ENCODE measurements at places on chromosomes 6 and 20.

GRCh38 chr20:20076297-20077065, 24.1 kb downstream of the CFAP61 start:
- DNase-seq, result no peak

GRCh38 chr6:151747896-151748295, 59.6 kb upstream of the ESR1 start:
- DNase-seq, result no peak

- DNase-seq, result no peak
Measured at GRCh38 chr20:59221049-59221706, 57.6 kb downstream of the ZNF831 start.

GRCh38 chr6:163335671-163336545, 78.6 kb upstream of the QKI start:
- DNase-seq, result no peak

- no peak for DNase-seq
Measured at GRCh38 chr6:50520326-50521266, 192.7 kb upstream of the TFAP2D start.

GRCh38 chr6:13654496-13654895, 39.4 kb downstream of the NOL7 start:
- no peak for DNase-seq

DNA sequence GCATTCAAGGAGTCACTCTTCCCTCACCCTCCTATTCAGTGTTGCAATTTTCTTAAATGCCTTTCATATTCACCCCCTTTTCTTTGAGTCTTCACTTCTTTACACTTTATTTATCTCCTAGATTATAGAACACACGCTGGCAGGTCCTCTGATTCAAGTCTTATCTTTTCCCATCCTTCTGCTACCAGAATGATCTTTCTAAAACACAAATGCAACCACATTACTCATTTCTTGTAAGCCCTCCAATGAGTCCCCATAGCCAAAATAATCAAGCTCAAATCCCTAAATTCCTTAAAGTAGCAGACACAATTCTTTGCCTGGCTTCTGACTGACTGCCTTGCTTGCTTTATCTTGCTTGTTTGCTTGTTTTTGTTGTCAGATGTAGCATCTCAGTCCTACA, 920.0 kb downstream of the TFAP2A start:
- no peak for DNase-seq

GRCh38 chr6:139580592-139581484, 206.4 kb upstream of the CITED2 start:
- DNase-seq, result no peak

- no peak for DNase-seq
Measured at GRCh38 chr6:139378882-139379341, 4.5 kb upstream of the CITED2 start.

DNA sequence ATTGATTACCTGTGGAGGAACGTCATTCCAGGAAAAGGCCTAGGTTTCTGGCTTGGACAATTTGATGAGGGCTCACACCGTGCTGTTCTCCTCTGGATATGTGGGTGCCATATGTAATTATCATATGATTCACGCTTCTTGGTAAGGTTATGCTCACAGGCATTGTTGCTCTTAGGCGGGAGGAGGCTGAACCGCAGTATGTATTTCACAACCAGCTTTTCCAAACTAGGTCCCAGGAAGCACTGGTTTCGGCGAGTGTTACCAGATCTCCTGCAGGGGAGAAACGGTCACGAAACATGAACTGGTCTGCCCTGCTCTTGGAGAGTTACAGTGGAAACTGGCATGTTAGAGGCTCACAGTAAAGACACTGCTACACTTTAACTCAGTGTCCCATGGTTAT, 793 bp upstream of the FAM50B start:
- no peak for DNase-seq

GRCh38 chr6:15365273-15365687, 119.4 kb downstream of the JARID2 start:
- DNase-seq, result peak; percentile 79

DNA sequence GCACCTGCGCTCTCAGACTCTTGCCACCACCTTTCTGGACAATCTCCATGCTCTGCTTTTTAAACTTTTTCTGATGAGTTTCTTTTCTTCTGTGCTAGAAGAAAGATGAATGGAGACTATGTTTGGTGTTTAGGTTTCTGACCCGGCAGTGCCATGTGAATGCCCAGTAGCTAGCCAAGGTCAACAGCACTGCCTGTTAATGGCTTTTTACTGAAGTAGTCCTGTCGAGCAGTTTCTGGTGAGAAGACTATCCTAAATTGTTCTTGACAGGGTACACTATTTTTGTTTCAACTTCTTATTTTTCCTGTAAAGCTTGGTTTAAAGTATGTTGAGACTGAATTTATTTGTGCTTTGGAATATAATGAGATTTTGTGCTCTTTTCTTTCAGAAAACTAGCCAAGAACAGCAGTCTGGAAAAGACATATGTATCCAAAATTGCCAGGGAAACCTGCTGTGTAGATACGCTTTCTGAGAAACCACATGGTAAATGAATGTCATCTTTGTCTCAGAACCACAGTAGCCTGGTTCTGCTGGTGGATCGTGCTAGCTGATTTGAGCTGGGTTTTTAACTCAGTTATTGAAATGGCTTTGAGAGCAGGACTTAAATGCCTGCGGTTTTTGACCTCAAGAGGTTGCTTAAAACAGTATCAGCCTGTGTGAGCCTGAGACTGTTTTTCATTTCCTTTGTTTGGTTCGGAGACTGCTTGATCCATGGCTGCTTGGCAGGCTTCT, 48.1 kb downstream of the KCNS1 start:
- DNase-seq, result no peak

DNA sequence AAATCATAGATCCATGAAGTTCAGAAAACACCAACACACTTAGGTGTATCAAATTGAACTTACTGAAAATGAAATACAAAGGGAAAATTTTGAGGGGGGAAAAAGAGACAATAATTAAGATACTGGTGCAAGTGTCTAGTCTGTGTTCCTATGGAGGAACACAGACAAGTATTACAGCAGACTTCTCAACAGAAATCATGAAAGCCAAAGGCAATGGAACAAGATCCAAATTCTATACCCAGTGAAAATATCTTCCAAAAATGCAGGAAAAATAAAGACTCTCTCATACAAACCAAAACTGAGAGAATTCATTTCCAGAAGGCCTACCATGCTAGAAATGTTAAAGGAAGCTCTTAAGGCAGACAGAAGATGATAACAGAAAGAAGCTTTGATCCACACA, 63.1 kb downstream of the NRN1 start:
- DNase-seq, result no peak

DNA sequence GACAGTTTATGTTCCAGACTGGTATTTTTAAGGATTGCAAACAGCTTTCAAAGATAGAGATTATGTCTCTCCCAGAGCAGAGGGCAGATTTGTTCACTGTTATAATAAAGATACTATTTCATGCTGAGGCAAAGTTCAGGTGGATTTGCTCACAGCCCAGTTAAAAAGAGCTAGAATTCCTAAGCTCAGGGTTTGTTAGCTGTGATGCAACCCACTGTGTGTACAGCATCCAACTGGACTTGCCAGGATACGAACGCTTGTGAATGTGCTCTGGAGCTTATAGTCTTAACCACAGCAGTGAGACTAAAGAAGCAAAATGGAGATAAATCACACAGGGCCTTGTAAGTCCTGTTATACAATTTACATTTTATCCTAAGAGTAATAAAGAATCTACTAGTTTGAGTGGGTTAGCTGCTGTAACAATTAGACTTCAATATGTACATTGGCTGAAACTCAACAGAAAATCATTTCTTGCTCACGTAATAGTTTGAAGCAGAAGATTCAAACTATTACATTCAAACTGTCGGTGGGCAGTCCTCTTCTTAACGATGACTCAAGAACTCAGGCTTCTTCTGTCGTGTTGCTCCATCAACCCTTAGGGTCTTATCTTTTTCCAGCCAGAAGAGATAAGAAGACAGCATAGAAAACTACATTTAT, 204.0 kb upstream of the PLN start:
- DNase-seq, result no peak

DNA sequence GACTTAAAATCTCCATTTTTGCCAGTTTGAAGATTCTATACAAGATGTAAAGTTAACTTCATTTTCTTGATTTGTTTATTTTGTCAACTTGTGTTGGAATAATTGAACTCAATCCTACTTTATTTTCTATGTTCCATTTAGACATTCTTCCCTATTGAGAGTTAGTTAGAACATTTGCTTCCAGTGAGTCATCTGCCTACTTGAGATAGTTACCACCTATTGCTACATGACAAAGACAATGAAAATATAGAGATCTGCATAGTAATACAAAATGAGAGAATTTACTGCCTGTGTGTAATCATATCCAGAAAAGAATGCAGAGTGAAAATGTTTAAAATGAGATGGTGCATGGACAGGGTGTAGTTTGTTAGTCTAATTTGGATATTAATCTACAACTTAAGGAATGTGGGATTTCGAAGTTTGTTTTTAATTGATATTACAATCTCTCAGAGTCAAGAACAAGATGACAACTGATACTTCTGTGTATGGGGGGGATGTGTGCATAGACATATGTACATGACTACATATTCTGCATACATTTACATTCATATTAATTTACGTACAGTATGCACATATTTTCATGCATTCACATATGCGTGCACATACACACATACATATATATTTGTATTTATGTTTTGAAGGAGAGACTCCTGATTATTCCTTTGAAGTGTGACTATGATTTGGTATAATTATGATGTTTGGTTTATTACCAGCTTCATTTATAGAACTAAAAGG, 420.1 kb downstream of the NKAIN2 start:
- no peak for DNase-seq

DNA sequence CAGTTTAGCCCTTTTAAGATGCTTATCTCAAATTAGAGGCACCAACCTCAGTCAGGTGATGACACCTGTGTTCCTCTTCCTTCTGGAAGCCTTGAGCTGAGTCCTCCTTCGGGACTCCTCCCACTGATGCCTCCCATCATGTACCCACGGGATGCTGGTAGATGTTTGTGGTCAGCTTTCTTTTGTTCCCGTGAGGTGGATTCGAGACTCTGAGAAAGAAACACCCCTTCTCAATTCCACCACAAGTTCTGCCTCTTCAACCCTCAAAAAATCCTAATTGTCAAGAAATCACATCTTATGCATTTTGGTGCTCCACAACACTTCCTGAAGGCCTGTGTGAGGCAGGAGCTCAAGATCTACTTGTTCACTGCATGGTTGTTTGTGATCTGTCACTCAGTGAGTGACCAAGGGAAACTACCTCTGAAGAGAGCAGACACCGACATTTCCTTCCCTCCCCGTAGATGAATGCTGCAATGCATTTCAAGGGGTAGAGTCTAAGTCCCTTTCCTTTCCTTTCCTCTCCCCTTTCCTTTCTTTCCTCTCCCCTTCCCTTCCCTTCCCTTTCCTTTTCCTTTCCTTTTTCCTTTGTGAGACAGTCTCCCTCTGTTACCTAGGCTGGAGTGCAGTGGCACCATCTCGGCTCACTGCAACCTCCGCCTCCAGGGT, 50.5 kb downstream of the PCNA start:
- no peak for DNase-seq

DNA sequence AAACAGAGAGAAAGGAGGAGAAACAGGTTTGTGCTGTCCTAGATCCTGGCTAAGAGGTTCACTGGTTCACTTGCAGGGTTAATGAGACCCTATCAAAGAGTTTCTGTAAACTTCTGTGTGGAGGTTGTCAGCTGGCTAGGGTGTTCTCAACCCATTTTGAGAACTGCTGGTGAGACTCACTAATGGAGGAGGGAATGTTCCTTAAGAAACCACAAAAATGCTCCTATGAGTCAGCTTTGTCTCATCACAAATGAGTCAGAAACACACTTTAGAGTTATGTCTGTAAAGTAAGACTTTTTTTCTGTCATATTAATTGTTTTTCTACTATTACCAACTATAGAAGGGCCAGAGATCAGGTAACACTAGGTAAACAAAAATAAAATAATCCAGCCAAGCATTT, 884.4 kb downstream of the PHF3 start:
- no peak for DNase-seq

DNA sequence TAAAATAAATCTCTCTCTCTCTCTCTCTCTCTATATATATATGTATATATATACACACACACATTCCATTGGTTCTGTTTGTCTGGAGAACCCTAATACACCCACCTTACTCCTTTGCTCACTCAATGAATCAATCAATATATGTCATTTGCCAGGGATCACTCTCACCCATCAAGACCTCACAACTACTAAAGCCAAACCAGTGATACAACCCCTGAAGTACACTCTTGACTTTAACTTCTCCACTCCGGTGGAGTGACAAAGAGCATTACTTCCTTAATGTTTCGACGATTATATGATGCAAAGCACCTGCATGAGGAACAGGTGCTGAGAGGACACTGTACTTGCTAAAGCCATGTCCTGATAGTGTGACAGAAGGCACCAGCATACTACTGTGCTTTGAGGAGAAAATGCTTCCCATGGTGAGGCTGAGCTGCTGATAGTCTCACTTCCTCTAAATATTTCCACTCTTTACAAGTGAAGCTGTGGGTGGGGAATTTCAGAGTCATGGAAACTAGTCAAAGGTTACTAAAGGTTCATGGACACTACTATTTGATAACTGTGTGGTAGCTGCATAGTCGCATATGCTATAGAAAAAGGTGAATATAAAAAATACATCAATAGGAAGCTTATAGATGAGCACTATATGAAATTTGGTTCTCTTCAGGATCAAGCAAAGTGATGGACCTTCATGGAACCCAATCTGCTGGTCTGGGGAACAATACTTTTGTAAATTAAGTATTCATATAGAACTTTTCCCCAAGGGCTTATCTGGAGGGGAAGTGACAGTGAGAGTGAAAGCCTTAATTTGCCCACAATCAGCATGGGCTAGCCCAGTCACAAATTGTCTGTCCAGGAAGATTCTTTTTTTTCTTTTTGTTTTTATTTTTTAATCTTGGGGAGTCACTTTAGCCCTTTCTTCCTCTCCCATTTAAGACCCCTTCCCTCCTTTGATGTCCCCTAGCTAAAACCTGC, 141.9 kb upstream of the NEDD9 start:
- no peak for DNase-seq

GRCh38 chr6:53264337-53264736, 84.4 kb downstream of the ELOVL5 start:
- DNase-seq, result no peak

DNA sequence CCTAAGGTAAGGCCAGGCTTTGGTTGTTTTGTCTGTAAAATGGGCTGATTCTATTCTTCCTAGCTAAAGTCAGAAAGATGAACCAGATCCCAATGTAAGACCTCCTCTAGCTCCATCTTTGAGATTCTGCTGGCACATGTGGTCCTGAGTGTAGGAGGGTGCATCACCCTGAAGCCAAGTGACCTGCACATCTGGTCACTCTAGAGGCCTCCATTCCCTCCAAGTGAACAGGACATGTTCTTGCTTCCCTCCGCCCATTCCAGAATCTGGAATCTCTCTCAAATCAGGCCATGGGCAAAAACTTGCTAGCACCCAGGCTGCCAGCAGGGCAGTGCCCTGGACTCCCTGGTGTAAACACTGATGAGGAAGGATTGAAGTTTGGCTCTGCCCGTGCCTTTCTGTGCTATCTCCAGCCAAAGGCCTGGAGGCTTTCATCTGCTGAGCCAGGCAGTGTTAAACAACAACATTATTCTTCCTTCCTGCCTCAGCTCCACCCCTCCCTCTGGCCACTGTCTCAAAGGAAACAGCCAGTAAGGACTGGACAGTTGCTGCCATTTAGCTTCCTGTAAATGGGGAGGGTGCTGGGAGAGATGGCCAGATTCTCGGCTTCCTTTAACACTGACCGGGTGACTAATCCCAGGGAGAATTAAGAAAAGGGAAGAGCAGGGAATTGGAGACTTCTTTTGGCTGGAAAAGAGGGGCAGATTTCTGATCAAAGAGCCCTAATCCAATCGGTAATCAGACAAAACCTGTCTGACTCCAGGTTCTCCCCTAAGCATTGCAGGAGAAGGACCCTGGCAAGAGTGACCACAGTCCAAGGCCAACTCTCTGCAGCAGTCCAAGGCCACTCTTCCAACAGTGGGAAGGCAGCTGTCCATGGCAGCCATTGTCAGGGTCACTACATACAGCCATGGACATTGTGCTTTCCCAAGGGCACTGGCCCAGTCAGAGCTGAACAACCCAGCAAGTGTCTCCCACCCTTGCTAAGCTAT, 19.5 kb upstream of the ADGRF1 start:
- DNase-seq, result no peak

Measured in NCI-H524 treated with DMSO at 0.1 percent for 48 hours (cell line).